Mesenteric fat pad (tissue), 1 donor: ENCODE measurements at places on chromosomes 2 and 18. TPM values are rescaled to one million over a fixed set of nuclear protein-coding genes. Genes with fewer than 3 reads are reported as not detected.

DNA sequence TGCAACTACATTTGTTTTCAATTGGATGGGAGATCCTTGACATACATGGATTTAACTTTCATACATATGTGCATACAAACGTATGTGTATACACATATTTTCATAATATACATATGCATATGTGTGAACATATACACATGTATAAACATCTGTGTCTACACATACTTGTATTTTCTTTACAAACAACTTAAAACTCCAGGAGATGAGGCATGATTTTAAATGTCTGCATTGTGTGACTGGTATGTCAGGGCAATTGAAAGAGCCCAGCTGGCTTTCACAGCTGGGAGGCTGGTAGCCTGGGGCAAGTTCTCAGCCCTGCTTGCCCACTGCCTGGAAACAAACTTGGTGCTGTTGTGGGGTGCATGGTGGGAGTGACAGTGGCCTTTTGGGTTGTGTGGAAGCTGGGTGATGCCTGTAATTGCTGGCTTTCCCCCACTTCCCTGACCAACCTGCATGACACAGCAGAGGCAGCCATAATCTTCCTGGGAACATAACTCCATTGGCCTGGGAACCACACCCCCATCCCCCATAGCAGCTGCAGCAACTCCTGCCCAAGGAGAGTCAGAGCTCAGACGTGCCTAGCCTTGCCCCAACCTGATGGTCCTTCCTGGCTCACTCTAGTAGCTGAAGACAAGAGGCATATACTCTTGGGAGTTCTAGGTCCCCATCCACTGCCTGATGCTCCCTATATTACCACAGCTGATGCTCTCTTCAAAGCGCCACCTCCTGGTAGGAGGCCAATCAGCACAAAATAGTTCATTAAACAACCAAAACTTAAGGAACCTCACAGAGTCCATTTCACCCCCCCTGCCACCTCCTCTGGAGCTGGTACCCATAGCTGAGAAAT is 158.3 kb downstream of the CERS6 start:
- DNase-seq, result no peak

DNA sequence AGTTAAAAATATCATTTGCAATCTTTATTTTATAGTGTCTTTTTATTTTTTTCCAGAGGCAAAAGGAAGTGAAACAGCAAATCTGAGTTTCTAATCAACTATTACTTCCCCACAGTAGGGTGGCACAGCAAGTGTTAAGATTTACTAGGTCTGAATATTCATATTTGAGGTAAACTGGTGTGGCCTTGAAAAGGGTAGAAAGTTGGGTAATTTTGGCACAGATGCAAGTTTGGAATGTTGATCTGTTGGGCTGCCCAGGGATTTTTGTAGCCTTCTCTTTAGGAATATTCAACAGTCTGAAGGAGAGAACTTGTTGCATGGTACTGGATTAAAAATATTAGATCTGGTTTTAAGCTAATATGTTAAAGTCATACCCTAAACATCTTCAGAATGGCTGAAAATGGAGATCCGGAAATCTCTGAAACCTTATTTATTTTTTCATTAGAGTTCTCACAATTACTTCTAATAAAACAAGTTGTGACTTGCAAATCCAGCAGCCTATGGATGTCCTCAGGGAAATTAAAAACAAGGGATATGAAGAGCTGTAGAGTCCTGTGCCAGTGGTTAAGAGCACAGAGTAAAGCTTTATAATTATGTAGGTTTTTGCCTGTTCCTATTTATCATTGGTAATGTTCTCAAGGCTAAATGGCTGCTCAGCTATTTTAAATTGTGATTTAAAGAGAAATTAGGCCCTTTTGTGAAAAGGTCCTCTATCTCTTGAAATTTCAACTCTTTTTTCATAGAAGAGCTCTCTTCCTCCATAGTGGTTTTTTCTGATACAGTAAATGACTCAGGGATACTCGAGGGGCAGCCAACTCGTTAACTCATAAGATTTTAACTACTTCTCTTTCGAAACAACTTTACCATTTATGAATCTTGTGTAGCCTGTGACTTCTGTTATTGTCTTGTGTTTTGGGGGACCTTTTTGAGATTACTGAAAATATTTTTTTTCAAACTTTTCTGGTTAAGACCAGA is 11.0 kb downstream of the TANK start:
- DNase-seq, result no peak

- peak; percentile 77 for DNase-seq
Measured at GRCh38 chr2:239180526-239181073, 220.2 kb downstream of the HDAC4 start.

DNA sequence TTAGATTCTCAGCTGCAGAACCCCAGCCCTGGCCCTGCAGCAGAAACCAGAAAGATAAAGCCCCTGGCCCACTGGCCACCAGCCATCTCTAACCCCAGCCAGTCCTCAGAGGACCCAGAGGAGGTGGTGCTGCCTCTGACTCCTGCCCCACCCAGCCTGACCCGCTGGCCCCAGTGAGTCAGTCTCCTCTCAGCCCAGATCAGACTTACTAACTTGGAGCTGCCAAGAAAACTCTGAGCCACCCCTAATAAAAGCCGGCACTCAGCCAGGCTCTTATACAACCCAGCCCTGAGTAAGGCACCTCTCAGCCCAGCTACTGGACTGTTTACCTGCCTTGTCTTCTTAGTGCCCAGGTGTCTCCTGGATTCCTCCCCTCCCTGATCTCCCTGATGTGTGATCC is 2.0 kb downstream of the SLC14A2 start:
- DNase-seq, result no peak

Gene RESP18
- not detected for total RNA-seq

Gene CIAO1
- 71.0 TPM for total RNA-seq

GRCh38 chr18:68676913-68677312 is 38.0 kb downstream of the TMX3 start:
- DNase-seq, result no peak

DNA sequence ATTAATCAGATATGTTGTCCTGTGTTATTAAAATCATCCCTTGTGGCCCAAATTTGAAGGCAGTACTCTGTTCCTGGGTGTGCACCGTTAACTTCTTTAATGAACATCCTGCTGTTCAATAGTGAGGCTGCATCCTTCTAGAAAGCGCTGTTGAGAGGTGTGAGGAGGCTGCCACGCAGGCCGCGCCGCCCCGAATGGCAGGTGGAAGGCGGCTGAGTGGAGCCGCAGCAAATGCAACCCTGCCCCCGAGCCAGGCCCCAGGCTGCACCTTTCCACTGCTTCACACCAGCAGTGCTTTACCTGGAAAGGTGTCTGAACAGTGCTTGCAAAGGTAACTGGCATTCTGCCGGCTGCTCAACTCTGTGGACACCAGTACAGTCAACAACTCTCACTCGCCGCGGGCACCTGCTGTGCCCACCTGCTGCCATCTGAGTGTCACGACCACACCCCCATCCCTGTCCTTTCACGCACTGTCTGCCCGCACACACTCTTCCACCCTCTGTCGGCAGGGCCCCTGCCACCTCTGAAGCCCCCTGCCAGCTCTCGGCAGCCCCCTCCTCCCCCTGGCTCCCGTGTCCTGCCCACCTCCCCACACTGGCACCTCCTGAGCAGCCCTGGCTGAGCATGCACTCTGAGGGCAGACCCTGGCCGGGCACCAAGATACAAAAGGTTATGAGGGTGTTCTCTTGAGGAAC is 70.9 kb downstream of the ODC1 start:
- DNase-seq, result no peak

Gene PPM1B
- total RNA-seq, result 66.8 TPM

GRCh38 chr18:63476668-63477067 is at the start of gene SERPINB5:
Gene SERPINB5 (plus strand): TSS chr18:63476958. CDS start chr18:63484429, 7,471 bp downstream.
- no peak for DNase-seq

Gene TEX44
- total RNA-seq, result not detected

Gene VIL1
- total RNA-seq, result 0.55 TPM

DNA sequence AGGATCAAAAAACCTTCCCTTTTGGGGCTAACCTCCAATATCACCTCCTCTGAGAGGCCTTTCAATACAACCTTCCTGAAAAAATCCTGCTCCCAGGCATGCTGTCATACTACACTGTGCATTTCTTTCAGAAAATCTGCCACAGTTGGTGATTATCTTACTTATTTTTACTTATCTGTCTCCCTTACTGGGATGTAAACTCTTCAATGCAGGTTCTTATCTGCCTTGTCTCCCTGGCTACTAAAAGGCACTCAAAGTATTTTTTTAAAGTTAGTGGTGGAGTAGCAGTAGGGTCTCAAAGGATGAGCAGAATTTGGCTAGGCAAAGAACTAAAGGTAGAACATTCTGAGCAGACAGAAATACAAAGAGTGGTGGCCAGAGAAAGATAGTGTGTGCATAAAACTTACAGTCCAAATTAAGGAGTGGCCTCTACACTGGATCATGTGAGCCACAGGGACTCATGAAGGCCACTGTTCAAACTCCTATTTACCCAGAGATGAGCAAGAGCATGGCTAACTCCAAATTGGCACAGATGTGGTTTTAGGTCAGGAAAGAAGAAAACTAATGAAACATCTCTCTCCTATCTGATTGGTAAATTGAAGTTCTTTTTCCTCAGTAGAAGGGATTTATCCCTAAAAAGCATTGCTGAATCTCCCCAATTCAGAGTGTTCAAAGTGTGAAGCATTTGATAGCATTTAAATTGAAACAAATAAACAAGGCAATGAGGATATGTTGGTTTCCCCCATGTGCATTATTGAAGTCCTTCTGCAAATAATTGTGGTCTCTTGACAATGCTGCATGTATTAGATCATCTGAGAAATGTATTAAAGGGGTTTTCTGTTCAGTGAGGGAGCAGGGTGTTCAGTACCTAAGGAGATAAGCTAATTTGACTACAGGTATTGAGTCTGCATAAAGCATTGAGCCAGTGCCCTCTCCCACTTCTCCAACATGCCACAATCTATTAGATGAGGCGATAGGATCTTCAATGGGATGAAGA is 285.5 kb downstream of the MREG start:
- DNase-seq, result no peak

DNA sequence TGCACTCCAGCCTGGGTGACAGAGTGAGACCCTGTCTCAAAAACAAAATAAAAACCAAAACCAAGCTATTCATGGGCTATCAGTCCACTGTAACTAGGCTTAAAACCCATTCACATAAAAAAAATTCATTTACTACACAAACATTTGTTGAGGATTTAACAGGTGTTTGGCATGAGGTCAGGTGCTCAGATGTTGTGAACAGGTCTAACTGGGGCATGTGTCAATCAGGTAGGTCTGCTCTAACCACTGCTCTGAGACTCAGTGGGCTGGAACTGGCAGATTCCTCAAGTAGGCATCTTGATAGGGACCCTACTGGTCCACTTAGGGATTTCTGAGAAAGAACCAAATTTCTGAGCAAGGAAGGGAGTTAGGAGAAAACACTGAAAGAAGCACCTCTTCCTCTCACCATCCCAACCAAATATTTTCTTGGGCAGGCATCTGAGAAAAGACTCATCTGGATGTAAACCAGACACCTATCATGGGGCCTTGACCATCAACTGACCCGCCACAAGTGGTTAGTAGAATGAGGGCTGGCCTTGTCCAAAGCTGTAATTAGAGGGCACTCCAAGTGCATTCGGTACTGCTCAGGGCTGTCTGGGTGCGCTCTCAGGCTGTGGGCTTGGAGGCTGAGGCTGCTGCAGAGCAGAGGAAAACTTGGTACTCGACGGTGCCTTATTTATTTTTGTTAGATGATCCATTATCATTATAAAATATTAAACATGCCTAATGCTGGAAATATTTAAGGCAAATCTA is 33.9 kb downstream of the WIPF1 start:
- no peak for DNase-seq

DNA sequence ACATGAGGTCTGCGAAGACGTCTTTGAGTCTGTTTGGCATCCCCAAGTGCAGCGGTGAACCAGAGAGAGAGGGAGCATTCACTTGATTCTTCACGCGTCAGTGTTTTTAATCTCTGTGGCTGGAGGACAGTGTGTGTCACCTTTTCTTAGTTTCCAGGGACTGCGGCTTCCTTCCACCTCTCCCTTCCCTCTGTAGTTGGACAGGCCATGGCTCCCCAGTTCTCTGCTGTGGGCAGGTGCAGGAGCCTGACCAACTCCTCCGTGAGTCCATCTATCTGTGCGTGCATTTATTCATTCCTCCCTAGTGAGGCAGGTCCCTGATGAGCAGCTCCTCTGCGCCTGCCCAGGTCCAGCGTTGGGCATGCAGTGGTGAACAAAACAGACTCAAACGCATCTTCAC is 42.9 kb downstream of the AGAP1 start:
- peak; percentile 45 for DNase-seq

- DNase-seq, result peak; percentile 62
Measured at GRCh38 chr2:86044045-86044444, 61.6 kb downstream of the POLR1A start.

DNA sequence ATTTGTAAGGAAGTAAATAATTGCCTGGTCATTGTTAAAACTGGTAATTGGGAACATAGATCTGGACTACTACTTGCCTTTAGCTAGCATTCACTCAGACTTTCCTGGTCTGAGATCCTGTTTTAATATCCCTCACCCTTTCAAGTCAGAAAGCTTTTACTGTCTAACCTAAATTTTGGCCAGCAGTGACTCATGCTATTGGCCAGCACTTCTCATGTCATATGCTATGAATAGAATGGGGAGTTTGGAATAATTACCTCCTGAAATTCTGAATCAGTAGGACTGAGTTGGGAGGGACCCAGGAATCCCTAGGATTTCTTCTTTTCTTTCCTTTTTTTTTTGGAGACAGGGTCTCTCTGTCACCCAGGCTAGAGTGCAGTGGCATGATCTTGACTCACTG is 19.3 kb downstream of the STK36 start:
- no peak for DNase-seq

Gene GREB1L
- total RNA-seq, result 8.6 TPM

- no peak for DNase-seq
Measured at GRCh38 chr18:32753656-32754260, 19.1 kb downstream of the KLHL14 start.

Gene PPM1G
- 56.7 TPM for total RNA-seq

- DNase-seq, result no peak
Measured at GRCh38 chr18:48646976-48647375, 108.1 kb downstream of the CTIF start.

GRCh38 chr2:236977063-236977851 is 108.4 kb upstream of the COPS8 start:
- DNase-seq, result no peak

DNA sequence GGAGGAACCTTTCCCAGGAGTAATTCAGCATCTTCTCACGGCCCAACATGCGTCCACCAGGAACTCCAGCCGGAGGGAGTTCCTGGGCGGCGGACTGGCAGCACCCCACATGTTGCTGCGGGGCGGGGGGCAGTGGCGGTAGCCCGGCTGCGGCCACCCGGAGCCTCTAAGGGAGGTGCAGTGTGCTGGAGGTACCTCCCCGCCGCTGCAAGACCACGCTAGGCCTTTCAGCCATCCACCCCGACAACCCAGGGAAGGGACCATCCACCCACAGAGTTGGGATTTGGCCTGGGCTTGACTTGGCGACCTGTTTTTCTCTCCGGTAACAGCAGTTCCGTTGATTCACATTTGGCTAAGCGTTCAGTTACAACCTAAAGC is 625 bp downstream of the LYPD6 start:
- DNase-seq, result no peak

DNA sequence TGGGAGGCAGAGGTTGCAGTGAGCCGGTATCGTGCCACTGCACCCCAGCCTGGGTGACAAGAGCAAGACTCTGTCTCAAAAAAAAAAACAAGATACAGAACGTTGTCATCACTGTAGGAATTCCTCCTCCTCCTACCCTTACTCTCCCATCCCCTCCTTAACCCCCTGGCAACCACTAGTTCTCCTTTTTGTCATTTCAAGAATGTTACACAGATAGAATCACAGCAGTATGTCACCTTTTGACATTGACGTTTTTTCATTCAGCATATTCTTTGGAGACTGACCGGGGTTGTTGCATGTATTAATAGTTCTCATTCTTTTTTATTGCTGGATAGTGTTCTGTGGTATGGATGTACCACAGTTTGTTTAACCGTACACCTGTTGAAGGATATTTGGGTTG is 32.4 kb downstream of the TTLL4 start:
- no peak for DNase-seq

Gene HRH4
- total RNA-seq, result 0.39 TPM

Gene TNS1
- 449 TPM for total RNA-seq

Gene KYNU
- total RNA-seq, result 12.0 TPM
